Kidney glomerular epithelial cell (primary cell): ENCODE measurements at places on chromosomes 5 and 9.

GRCh38 chr9:70988551-70988950 lies 132.9 kb downstream of the TRPM3 start:
- DNase-seq = no peak

DNA sequence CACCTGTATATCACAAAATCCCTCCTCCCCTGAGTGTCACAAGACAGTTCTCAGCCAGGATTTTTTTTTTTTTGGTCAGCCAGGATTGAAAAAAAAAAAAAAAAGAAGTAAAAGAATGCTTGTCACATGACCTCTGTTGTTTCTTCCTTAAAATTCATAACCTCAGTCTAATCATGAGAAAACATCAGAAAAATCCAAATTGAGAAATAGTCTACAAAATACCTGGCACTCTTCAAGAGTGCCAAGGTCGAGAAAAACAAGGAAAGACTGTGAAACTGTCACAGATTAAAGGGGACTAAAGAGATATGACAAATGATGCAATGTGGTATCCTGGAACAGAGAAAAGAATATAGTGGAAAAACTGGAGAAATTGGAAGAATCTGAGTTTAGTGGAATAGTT lies 58.5 kb upstream of the SUB1 start:
- DNase-seq = no peak

DNA sequence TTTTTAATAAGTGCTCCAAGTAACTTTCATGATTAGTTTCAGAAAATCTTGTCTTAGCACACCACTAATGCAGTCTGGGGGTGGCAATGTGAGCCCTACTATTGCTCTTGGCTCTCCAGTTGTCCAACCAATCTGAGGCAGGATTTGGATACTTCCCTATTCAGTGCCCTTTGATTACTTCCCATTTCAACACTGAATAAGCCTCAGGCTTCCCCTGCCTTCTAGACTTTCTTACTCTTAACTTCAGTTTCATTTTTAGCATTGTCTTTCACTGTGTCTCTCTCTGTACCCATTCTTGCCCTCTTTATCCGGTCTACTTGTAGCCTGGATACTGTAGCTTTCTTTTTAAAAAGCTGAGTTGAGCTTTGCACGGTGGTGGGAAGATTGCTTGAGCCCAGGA lies 186.1 kb downstream of the C9orf152 start:
- no peak for DNase-seq

DNA sequence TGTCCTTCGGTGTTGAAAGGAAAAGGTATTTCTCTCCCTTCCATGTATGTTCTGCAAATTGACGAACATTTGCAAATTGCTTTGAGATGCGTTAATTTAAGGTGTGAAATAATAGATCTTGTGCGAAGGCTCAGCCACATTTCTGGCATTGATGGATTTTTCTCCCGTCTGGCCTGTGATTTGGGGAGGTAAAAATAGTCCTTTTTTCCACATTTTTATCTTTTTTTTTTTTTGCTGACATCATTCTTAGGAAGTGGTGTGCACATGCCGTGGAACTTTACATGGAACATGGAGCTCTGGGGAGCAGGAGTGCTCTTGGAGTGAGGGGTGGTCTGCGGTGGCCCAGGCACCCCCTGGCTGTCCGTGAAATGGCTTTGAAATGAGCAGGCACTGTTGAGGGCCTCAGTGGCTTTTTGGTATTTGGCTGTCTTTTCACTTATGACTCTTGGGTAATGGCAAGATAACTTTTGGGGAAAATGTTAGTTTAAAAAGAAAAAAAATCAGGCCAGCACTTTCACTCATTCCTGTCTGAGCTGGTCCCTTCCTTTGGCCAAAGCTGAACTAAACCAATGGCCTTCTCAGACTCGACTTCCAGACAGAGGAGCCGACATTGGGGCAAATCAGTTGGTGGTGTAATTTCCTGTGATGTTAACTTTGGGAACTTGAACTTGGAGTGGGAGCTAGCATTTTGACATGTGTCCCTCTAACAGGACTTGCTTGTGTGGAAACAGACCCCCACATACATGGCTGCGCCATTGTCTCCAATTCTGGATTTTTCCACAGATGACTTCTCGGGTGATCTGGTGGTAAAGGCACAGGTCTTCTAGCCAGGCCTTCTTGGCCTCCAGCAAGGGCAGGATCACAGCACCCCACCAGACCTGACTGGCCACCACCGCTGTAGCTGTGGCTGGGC lies 4.2 kb downstream of the NEK6 start:
- no peak for DNase-seq

DNA sequence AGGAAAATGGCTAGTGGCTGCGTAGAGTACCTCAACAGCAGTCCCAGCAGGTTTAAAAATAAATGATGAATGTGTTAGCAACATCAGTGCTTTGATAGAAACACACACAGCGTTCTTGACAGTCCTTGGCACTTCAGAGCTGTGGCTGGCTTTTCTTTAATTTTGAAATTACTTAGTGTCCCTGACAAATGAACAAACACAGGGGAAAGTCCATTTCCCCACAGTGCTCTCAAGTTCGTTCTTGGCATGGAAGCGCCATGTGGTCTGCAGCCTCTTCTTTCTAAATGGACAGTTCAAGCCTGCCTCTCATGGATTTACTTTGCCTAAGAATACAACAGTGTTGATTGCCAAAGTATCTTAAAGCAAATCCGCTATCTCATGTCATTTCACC lies 102.2 kb downstream of the ADAMTS12 start:
- no peak for DNase-seq
